Activated naive CD8-positive, alpha-beta T cell treated with anti-CD3 and anti-CD28 coated beads, Interleukin-2, amount 10 ng/mL, durations not matched to agents 7 days and 5 days (primary cell): ENCODE measurements at places on chromosomes 1 and 21.

DNA sequence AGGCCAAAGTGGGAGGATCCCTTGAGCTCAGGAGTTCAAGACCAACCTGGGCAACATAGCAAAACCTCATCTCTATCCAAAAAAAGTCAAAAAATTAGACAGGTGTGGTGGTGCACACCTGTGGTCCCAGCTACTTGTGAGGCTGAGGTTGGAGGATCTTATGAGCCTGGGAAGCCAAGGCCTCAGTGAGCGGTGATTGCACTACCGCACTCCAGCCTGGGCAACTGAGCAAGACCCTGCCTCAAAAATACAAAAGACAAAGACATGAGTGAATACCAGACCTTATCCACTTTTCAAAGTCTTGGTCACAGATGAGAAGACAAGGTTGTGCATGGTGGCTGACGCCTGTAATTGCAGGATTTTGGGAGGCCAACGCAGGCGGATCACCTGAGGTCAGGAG lies 13.2 kb upstream of the MSTO1 start:
- DNase-seq = no peak

GRCh38 chr1:221834698-221835513 lies 93.0 kb upstream of the DUSP10 start:
- no peak for DNase-seq

DNA sequence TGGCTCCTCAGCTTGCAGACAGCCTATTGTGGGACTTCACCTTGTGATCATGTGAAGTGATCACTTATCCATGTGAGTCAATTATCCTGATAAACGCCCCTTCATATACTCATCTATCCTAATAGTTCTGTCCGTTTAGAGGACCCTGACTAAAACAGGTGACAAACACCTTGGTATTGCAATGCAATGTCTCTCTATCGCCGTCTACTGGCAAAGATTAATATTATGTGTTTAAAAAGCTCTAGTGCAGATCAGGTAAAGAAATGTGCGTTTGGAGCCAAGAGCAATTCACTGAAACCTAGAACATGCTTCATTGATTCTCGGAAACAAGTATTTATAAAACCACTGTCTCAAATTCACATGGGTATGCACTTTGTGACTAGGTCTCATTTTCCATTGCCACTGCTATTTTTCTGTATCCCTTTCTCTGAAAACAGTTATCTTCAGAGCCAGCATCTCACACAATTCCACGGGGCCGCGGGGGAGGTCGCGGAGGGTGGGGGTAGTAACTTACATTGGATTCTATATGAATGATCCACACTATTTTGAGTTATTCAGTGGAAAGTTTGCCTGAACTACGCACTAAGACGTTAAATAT lies 554.6 kb upstream of the NCAM2 start:
- no peak for DNase-seq

GRCh38 chr1:167761400-167761799 lies 39.6 kb downstream of the MPZL1 start:
- no peak for DNase-seq

- no peak for DNase-seq
Measured at GRCh38 chr1:66779475-66780078, 21.5 kb downstream of the INSL5 start.

DNA sequence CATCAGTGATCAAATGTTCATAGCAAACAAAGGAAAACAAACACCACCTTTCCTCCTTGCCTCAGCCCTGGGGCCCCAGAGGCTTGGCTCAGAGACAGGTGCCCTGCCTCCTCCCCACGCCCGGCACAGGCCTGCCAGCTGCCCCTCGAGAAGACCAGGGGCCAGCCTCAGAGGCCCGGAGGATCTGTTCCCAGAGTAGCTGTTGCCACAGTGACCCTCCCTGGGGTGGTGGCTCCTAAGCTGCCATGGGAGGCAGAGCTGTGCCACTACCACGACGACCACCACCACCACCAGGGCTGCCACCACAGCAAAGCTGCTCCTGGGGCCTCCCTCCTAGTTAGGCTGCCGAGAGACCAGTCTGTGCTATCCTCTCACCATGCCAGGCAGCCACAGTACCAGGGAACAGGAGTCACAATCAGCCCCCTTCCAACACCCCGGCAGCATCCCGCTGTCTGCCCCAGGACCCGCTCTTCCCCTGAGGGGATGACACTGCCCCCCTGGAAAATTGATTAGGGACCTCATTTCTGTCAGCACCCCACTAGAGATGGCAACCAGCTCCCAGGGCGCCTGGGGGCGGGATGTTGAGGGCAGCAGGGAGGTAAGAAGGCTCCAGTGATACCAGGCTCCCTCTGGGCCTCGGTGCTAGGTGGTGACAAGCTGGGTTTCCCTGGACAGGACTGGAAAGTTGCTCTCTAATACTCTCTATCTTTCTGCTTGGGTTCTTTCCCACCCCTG lies 30.5 kb downstream of the KCNC4 start:
- DNase-seq = no peak
